A549 treated with ZK216348 at 1 μM for 4 hours (cell line): ENCODE measurements at places on chromosomes 12 and 14. TPM values are rescaled to one million over a fixed set of nuclear protein-coding genes. Genes with fewer than 3 reads are reported as not detected.

Gene CISTR
- total RNA-seq: not detected in 5 replicates

Gene CSAD
- 3.1 to 10.9 TPM (median 7.6 TPM) in 5 replicates for total RNA-seq

Gene RILPL1
- 7.4 to 15.6 TPM (median 14.1 TPM) in 5 replicates for total RNA-seq

Gene ENDOU
- 0.18 TPM in 1 of 5 replicates, not detected in the others for total RNA-seq

Gene NPAS3
- not detected in 5 replicates for total RNA-seq

Gene PARPBP
- 13.7 to 23.6 TPM (median 21.6 TPM) in 5 replicates for total RNA-seq

Gene LRRIQ1
- 0.83 to 2.1 TPM (median 1.2 TPM) in 5 replicates for total RNA-seq
